CD4-positive, alpha-beta memory T cell (primary cell): ENCODE measurements at places on chromosomes 5 and 9. TPM values are rescaled to one million over a fixed set of nuclear protein-coding genes. Genes with fewer than 3 reads are reported as not detected.

The FAXDC2 gene
- not detected for total RNA-seq

The PCDHA9 gene
- not detected for total RNA-seq

The CAMK4 gene
- total RNA-seq = 257 TPM

The CDH9 gene
- total RNA-seq = not detected

The CD274 gene
- 16.2 TPM for total RNA-seq
